NCI-H446 treated with DMSO at 0.1 percent for 48 hours (cell line): ENCODE measurements at places on chromosomes 1 and 21.

DNA sequence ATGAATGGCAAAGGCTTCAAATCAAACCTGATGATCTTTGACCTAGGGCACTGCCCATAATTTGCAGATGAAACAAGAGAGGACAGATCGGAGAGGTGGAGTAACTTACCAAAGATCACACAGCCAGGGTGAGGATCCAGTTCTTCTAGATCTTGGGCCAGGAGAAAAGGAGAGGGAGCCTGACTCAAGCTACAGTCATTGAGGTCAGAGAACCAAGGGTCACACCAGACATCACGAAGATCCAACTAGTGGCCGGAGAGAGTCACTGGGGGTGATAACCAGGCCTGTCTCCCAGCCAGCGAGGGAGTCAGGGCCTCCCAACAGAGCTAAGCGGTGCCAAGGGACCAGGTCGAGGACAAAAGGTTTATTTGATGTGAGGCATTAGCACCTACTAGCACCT lies 115.0 kb downstream of the RIPK4 start:
- no peak for DNase-seq

DNA sequence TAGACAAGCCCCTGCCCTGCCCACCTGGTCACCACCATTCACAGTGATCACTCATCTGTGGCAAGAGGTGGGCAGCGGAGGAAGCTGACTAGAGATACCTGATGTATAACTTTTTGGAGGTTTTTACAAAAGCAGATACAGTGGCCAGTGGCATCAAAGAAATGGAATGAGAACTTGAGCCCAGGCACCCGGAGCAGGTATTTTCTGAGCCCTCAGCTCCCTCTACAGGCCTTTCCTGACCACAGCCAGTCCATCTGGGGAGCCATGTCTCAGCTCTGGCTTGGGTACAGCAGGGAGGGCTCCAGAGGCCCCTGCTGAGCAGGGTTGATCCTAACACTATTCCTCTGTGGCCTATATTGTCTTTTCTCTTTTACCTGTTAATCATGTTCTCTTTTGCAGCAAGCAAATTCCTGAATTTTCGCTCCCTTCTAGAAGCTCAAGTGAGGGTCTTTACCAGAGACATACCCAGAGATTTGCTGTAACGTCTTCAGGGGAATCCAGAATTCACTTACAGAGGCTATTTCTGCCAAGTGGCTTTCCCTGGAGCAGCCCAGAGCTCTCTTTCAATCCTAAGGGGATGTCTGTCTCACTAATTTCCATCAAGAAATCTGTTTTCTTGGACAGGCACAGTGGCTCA lies 27.3 kb downstream of the GPR157 start:
- DNase-seq, result peak; percentile 27

DNA sequence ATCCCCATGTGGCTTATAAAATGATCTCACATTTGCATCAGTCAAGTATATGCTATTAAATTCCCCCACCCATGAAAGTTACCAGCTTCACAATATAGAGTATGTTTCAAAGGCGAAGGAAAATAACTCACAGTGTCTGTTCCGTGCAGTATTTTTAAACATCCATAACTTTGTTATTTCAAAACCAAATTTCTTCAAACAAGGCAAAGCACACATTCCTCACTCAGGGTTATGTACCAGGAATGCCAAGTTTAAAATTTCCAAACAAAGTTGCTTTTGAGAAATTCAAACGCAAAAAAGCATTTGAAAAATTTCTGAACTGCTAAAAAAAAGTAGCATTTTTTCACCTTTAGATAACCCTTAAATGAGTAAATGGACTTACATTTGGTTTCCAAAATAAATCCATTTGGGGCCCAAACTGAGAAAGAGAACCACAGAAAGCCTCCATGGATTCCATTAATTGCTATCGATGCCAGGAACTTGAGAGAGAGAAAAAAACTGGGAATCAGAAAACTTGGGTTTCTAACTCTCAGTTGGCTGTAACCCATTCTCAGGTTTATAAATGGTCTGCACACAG lies 149.5 kb downstream of the SLC30A10 start:
- DNase-seq, result no peak

- DNase-seq, result peak; percentile 78
Measured at GRCh38 chr1:60149251-60149650, 75.7 kb upstream of the C1orf87 start.

DNA sequence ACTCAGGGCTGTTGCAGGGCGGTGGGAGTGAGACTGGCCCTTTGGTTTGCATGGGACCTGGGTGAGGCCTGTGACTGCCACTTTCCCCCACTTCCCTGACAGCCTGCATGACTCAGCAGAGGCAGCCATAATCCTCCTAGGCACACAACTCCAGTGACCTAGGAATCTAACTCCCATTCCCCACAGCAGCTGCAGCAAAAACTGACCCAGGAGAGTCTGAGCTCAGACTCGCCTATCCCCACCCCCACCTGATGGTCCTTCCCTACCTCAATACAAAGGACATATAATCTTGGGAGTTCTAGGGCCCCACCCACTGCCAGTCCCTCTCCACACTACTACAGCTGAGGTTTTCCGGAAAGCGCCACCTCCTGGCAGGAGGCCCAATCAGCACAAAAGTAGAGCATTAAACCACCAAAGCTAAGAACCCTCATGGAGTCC lies 26.7 kb downstream of the NDC1 start:
- DNase-seq, result no peak

- no peak for DNase-seq
Measured at GRCh38 chr1:29200906-29201594, 19.4 kb upstream of the SRSF4 start.

DNA sequence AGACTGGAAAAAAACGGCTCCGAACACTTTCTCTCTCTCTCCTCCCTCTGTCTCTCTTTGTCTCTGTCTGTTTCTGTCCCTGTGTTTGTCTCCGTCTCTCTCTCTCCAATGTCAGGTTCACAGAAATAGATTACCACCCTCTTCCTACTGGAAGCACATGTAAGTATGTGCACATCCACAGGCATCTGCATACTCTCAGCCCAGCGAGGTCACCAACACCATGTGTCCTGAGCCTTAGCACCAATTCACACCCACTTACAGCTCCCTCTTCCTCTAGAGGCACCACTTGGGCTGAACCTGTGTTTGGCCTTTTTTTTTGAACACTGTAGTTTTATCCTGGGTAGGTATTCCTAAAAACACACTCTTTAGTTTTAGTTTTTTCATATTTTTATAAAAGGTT lies 130.5 kb downstream of the ETS2 start:
- DNase-seq, result no peak

GRCh38 chr1:110650609-110651008 lies 24.1 kb downstream of the KCNA3 start:
- no peak for DNase-seq

GRCh38 chr21:27725916-27726315 lies 759.0 kb upstream of the ADAMTS5 start:
- no peak for DNase-seq

DNA sequence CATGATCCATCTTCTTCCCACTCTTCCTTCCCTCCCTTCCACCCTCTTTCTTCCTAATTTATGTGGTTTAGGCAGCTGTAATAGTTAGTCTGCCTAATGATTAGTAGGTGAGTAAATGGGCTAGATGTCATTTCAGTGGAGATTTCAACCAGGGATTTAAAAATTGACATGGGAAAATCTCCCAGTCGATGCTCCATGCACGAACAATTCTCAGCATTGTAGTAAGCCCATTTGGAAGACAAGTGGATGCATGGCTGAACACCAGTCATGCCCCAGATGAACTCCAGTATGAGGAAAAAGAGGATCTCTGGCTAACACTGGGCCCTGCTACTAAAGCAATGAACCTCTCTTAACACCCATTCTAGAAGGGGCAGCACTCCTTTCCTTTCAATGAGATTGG lies 25.3 kb downstream of the CHI3L2 start:
- no peak for DNase-seq

DNA sequence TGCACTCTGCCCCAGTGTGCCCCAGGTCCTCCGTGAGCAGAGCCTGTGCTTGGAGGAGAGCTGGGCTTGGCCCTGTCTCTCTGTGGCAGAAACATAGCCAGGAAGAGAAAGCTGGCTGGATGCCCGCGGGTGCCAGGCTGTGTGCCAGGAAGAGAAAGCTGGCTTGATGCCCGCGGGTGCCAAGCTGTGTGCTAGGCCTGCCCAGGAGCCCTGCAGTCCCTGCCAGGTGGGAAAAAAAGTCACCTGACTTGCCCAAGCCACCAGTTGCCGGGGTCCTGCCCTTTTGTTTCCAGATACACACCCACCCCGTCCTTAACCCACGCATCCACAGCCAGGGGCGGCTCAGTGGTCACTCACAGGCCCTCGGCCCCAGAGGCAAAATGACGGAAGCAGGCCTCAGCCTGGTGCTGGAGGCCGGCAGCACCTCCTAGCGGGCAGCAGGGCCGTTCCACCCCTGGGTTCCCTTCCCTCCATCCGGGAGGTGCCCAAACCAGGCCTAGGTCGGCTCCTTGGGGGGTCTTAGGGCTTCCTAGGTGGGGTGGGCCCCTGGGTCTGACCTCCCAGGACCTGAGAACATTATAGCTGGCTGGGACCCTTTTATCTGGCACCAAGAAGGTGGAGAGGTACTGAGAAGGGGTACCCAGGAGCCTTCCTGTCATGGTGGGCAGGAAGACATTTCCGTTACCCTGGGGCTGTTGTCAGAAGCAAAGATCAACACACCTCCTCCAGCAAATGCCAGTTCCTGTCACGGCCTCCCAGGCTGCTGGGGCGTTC lies 9.1 kb downstream of the ITGB2 start:
- DNase-seq, result no peak

GRCh38 chr1:168408884-168409283 lies 128.2 kb downstream of the TBX19 start:
- DNase-seq, result no peak

GRCh38 chr1:55751776-55752175 lies 536.6 kb upstream of the USP24 start:
- no peak for DNase-seq

- DNase-seq, result no peak
Measured at GRCh38 chr1:72296501-72296900, 14.2 kb upstream of the NEGR1 start.

DNA sequence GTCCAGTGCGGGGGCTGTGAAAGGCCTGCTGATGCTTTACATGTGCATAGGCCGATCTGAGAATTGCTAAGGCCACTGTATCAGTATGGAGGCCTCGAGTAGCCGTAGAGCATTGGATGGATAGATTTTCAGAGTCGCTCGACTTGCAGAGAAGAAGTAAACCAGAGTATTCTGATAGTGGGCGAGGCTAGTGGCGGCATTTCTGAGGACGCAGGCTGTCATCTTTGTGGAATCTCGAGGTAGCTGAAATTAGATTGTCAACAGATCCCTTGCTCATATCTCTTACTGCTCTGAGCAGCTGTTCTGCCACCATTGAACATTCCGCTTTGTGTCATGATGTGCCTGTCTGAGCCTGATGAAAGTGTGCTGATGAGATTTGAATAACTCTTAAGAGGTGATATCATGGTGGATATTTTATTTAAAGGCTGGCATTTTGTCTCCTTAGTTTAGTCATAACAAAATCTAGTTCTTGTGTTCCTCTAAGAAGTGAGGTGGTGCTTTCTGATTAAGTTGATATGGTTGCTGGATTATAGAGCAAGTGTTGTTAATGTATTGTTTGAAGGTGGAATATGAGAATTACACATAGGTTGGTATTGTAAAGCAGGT lies 1.5 kb downstream of the KIF1B start:
- no peak for DNase-seq

DNA sequence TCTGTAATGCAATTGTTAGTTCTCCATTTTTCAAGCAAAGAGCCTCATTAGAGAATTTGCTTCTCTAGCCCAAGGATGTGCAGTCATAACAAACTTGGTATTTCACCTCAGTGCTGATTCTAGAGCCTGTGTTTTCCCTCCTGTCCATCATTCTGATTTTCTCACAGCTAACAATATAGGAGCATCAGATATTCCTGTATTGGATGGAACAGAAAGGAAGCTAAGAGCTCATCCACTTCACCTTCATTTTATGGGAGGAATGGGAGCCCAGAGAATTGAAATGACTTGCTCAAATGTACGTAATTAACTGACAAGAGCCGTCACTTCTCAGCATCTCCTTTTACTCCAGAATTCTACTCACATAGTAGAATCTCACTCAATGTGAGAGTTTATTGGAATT lies 96.6 kb downstream of the EDEM3 start:
- DNase-seq, result no peak

DNA sequence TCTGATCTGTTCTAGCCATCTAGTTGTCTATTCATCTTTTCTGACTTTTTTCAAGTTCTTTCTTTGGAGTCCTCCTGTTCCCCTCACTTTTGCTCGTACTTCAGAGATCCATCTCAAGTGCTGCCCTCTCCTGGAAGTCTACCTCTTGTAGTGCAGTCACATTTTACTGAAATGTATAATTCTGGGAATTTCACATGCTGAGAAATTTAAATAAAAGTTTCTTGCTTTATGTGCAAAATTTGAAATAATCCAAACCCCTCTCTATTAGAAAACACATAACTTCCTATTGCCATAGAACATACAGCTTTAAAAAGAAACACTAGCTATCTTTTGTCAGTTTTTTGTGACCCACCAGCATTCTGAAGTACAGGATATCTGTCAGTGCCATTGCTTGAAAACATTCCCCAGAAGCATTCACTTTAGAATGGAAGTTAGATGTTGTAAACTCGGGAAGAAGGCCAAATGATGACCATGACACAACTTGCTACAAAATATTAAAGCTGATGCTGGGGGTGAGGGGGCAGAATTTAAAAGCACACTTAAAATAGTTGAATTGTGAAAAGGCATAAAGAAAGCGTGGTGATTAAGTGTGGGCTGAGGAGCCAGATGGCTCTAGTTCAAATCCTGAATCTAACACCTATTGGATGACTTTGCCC lies 22.0 kb downstream of the RLF start:
- no peak for DNase-seq

DNA sequence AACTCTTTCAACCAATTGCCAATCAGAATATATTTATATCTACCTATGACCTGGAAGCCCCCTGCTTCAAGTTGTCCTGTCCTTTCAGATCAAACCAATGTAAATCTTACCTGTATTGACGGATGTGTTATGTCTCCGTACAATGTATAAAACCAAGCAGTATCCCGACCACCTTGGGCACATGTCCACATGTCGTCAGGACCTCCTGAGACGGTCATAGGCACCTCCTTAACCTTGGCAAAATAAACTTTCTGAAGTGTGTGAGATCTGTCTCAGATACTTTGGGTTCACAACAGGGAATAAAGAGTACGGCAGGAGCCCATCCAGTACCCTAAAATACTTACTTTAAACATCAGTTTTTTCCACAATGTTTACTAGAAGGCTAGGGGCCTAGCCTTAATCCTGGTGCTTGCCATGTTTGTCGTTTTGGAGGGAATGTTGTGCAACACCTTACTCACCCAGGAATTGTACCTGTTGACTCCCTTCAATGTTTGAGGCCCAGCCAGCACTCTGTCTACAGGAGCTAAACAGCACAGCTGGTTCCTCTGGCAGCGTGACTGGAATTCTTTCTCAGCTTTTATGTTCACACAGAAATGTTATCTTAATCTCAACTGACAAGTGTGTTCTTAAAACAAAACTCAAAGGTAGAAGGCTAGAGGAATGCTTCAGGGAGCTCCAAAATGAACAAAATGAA lies 90.8 kb upstream of the USP25 start:
- no peak for DNase-seq
